ENCODE measurements at places on chromosomes 7 and 10.

- no peak for DNase-seq
These were observed 162.0 kb downstream of the KLF6 start for GRCh38 chr10:3622845-3623621.

DNA sequence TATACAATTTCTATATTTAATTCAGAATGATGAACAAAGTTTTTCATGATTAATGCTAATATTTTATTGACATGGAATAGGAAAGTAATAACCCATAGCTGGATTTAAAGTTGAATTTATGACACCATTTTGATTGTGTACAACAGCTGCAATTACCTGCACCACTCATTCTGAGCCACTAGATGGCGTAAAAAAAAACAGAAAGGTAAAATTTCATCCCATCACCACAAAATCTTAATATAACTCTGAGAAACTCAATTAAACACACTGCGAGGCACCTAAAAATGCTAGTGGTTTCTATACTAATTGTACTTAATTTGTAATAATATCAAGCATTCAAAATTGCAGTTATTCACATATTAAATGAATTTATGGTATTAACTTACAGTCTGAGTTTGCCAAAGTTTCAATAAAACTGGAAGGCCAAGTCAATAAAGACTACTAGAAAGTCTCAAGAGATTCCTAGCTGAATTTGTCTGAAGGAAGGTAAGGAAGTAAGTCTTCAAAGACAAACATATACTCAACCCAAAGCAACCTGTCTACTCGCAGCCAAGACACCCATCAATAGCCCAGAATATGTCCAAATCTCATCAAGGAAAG is 182.5 kb downstream of the SKAP2 start:
- no peak for DNase-seq

DNA sequence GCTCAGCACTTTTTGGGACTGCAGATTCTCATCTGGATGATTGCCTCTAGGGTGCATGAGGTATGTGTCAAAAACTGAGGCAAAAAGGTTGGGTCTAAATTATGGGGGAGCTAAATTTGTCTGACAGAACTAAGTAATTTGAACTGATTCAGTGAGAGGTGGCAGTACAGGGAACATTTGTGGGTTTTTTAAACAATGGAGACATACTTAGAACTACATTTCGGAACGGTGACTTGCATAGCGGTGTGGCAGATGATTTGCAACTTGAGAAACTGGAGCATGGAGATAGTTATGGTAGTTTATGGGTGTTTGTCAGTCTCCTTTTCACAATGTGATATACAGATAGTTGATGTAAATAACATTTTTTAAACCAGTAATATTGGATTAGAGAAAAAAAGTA is 14.6 kb downstream of the TBC1D12 start:
- DNase-seq = no peak

GRCh38 chr7:92192326-92192725 is 13.4 kb upstream of the LRRD1 start:
- no peak for DNase-seq

DNA sequence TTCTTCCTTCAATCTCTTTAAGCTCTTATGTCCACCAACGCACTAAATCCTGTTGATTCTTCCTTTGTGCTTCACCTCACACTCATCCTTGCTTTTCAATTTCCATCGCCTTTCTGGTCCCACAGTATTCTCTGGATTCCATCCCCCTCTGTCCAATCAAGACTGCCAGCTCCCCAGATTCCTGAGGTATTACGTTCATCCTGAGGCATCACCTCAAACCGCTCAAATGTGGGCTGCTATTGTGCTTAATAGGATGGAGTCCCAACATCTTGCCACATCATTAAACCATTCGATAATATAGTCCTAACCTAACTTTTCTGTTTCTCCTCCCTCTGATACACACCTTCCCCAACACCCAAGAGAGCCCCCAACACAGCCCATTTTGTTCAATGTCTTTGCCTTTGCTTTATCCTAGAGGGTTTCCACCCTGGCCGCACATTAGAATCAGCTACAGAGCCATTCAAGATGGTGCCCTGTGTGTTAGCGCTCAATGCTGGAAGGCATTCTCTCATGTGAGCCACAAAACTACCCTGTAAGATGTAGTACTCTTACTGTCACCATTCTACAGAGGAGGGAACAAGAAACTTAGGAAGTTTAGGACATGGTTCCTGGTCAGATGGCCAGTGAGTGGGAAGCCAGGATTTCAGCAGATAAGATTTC is 79.5 kb upstream of the LEP start:
- no peak for DNase-seq

DNA sequence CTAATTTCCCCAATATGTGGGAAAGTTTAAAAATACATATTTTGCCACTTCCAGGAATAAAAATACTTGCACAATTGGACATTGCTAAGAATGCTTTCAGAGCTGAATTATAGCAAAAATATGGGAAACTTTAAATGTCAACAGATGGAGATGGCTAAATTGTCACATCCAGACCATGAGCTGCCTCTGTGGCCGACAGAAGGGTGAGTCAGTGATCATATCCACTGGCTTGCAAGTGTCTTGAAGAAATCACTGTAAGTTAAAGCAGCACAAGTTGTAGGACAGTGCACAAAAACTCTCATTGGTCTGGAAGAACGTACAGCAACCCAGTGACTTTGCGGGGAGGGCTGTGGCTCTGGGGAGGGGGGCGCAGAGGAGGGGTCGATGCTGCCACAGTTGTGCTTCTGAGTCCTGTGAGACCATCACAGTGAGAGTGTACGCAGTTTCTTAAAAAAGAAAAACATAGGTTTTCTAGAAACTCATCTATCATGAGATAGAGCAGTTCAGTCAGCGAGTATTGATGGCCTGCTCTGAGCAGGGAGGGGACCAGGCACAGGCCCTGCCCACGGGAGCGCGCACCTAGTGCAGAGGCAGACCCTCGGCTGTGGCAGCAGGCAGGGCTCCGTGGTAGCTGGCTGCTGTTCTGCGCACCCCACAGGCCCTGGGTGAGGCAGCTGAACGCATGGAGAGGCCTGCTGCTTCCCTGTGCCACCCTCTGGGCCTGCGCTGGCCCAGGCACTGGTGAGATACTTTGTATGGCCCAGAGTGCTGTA is 25.5 kb downstream of the LRRC27 start:
- DNase-seq = no peak

GRCh38 chr7:118696879-118697278 is 472.4 kb downstream of the ANKRD7 start:
- DNase-seq = no peak

- DNase-seq = peak; percentile 71
These were observed 90.1 kb downstream of the EPC1 start for GRCh38 chr10:32256613-32257437.

GRCh38 chr7:105759670-105760550 is 116.5 kb downstream of the ATXN7L1 start:
- peak; percentile 36 for DNase-seq

- no peak for DNase-seq
These were observed 9.4 kb downstream of the EBF3 start for GRCh38 chr10:129954492-129955315.

DNA sequence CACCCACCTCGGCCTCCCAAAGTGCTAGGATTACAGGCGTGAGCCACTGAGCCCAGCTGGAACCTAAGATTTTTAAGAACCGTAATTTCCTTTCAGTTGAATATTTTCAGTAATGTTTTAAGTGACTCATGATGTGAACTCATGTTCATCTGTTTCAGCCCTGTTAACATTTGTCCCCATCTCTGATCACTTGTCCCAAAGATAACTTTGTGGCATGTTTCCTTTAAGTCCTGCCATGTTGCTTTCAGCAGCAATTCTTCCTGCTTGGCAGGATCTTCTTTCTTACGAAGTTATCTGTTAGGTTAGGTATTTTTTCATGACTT is 19.3 kb downstream of the ZRANB1 start:
- DNase-seq = no peak

- peak; percentile 5 for DNase-seq
These were observed 206.9 kb downstream of the EBF3 start for GRCh38 chr10:129756912-129757901.

DNA sequence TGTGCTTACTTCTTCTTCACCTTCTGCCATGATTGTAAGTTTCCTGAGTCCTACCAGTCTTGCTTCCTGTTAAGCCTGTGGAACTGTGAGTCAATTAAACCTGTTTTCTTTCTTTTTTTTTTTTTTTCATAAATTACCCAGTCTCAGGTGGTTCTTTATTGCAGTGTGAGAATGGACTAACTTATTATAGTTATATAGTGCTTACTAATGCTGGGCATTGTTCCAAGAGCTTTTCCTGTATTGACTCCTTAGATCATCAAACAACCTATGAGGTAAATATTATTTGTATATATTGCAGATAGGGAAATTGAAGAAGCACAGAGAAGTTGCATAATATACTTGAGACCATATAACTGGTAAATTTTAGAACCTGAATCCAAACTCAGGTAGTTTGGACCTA is 98.1 kb downstream of the MBL2 start:
- DNase-seq = no peak

DNA sequence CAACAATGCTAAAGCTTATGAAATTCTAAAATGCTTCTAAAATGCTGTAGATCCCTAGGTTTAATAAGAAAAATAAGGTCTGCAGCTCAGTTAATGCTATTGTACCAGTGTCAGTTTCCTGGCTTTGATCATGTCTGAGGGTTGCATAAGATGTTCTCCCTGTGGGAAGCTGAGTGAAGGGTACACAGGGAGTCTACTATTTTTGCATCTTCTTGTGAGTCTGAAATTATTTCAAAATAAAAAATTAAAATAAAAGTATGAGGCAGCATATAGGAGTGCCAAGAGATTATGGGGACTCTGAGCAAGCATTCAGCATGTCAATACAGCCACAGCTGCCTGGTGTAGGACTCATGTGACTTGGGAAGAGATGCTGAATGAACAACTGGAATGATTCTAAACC is 14.7 kb downstream of the CHST15 start:
- no peak for DNase-seq

DNA sequence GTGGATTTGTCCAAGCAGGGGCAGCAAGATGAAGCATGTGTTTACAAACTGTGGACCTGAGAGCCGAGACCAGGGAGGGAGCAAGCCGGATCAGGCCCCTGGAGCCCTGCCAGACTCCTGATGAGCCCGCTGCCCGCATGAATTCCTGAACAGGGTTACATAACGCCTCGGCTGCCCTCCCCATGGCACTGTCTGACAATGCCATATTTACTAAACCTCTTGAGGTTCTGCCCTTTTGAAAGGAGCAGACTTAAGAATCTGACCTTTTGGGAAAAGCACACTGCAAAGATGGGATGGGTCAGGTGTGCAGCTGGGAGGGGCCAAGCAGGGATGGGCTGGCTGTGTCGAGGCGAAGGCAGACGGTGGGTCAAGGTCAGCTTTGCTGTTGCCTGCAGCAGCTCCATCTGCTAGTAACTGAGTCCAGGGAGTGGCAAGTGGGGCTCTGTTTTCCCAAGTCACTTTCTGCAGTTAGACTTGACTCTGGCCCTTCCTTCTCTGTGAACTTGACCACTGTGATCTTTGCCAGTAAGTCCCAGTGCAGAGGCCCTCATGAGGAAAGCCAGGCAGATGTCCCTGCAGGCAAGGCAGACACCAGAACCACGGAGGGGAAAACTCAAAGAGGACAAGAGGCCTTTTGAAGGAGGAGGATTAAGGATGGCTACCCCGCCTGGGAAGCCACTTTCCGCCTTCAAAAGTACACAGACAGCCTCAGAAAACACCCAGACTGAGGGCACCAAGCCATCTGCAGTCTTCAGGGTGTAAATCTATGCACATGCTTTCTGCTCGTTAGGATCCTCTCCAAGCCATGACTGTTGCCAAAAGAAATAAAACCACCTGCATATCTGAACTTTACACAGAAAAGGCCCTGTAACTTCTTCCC is 175.8 kb downstream of the TNS3 start:
- no peak for DNase-seq

DNA sequence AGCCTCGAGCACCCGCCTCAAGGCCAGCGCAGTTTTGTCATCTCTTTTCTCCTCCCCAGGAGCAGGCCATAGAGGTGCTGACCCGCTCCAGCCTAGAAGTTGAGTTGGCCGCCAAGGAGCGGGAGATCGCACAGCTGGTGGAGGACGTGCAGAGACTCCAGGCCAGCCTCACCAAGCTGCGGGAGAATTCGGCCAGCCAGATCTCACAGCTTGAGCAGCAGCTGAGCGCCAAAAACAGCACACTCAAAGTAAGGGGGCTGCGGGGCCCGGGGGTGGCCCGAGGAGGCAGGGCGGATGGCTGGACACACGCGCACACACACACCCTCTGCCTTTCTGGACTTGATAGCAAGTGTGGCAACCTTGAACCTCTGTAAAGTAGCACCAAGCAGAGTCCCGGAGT is 108.3 kb upstream of the SH2B2 start:
- no peak for DNase-seq

- DNase-seq = no peak
These were observed 1.8 kb downstream of the MARVELD1 start for GRCh38 chr10:97715259-97715874.

GRCh38 chr10:123166618-123167017 is 12.4 kb downstream of the BUB3 start:
- DNase-seq = no peak

DNA sequence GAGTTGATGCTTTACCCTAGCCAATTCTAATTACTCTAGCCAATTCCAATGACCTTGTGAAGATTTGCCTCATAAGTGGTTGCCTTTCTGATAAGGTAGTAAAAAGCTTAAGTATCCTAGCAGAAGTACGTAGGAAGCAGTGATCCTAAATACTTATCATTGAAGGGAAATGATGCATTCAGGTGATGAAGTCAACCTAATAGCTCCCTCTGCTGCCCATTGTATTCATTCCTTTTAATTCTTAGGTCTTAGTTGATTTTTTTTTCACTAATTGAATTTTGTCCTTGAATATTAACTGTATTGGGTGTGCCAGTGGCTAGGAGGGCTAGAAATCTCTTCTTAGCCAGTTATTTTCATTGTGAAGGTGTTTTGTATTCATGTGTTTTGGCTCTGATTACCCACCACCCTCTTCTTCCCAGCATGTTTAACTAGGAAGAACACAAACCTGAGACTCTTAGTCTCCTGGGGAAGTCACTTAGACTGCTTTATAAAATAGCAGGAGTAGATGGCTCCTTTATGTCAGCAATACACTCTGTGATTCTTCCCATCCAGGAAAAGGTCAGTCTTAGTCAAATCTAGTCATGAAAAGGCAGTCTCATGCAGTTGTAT is 46.3 kb downstream of the PLEKHA8 start:
- peak; percentile 35 for DNase-seq

GRCh38 chr10:72310636-72311035 is 36.9 kb downstream of the DDIT4 start:
- DNase-seq = peak; percentile 86

DNA sequence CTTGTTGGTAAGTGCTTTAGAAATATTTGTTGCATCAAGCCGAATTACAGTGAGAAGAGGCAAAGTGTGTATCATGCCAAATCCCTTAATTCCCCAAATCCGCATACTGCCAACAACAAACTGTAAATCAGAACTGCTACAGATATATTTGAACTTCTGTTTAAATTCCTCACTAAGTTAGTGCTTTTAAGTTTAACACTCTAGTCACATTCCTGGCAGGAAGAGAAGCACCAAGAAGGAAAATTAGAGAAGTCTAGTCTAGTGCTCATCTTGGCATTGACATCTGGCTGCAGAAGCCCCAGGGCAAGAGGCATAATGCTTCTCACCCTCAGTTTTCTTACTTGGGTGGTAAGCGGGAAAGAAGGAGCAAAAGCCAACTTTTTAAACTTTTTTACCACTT is 343.5 kb downstream of the GPR37 start:
- DNase-seq = no peak

Data from suppressor macrophage treated with lipopolysaccharide for 4 hours (primary cell).